ENCODE measurements at places on chromosomes 4 and X. TPM values are rescaled to one million over a fixed set of nuclear protein-coding genes. Genes with fewer than 3 reads are reported as not detected.

DNA sequence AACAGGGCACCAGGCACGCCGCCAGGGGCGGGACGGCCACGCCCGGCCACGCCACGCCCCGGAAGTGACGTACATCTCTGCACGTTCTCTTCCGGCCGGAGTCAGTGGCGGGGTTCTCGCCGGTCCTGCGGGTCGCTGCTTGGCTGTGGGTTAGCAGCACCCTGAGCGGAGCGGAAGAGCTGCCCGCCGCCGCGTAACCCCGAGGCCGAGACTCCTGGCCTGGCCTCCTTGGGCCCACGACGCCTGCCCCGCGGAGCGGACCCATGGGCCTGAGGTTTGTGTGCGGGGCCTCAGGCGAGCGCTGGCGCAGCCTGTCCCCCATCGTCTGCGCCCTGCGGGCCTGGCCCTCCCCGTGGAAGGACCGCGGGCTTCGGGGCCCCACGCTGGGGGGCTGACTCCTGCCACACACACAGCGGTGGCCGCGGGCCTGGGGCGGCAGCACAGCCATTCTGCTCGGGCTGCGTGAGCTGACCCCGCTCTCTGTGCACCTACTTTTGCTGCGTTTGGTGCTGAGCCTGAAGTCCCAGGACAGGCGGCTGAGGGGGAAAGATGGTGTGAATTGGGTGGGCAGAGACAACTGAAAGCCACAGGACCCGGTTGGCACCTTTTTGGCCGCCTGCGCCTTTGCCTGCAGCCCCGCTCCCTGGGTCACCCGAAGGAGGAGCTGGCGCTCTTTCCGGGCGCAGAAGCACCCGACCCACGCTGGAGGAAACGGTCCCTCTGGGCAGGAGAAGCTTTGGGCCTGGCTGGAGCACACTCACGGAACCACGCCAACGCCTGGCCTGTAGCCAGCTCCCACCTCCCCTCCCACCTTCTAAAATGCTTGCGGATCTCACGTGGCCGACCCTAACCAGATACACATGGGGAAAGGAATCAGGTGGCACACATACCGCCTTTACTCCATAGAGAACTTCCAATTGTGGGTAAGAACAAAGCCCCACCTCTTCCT, 28.1 kb downstream of the NOP14 start:
- peak overlapping the region; percentile 92 for H3K4me3 ChIP-seq
- H3K27me3 ChIP-seq: peaks cover 15% of the 10 kb centered on the region
- peak; percentile 93 for DNase-seq
- peaks cover 19% of the 10 kb centered on the region for H3K36me3 ChIP-seq

- no peaks in the 10 kb centered on the region for H3K36me3 ChIP-seq
- no peak overlapping the region for H3K4me3 ChIP-seq
- H3K4me1 ChIP-seq: peaks cover 3% of the 10 kb centered on the region
- no peak overlapping the region for H3K27ac ChIP-seq
- no peak for DNase-seq
These were observed 26.3 kb downstream of the PDHA1 start for GRCh38 chrX:19370061-19370460.

DNA sequence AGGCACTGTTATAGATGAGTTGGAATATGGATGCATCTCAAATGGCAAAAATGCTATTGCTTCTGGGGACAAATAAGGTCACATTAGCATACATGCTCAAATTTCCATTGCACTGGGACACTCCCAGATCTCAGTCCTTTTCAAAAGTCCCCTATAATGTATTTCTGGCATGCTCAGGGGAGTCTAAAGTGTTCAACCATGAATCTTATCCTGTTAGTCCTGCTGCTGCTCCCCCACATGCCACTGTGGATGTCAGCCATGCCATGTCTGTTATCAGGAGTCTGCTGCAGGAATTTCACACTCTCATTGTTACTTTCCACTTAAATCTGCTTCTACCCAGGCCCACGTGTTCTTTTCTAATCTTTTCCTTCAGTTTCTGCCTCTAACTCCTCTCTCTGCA, 1000.6 kb downstream of the CCSER1 start:
- no peak for DNase-seq
- no peak overlapping the region for H3K27ac ChIP-seq
- H3K36me3 ChIP-seq: no peaks in the 10 kb centered on the region

GRCh38 chrX:46547857-46548256, 2.6 kb upstream of the ZNF674 start:
- no peak overlapping the region for H3K27ac ChIP-seq
- H3K27me3 ChIP-seq: peaks cover 2% of the 10 kb centered on the region
- peaks cover 8% of the 10 kb centered on the region for H3K36me3 ChIP-seq
- H3K4me1 ChIP-seq: peaks cover 5% of the 10 kb centered on the region

DNA sequence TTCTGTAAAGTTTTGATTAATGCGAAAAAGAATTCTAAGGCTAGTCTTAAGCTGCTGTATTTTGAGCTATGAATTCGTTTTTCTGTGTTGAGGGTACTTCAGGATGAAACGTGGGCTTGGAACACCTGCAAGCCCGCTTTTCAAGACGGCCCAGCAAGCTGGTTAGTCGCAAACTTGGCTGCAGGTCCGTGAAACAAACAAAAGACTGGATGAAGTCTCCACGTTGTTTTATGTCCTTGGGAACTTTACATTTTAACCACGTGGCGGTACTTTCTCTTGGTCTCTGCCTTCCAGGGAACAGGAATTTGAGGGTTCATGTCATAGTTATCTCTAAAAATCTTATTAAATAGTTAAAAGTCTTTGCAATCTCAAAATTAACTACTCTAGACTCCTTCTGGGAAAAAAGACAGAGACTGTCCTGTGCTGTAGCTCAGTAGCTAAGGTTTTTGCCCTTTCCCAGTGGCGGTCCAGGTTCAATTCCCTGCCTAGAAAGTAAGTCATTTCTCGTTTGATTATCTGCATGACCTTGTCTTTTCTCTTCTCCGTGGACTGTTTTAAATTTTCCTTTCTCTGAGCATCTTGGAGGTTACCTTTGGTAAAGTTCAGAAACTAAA, 21.0 kb downstream of the TENM3 start:
- H3K27me3 ChIP-seq: peaks cover 2% of the 10 kb centered on the region
- H3K36me3 ChIP-seq: no peaks in the 10 kb centered on the region
- H3K4me1 ChIP-seq: no peaks in the 10 kb centered on the region
- H3K4me3 ChIP-seq: no peak overlapping the region
- no peak overlapping the region for H3K27ac ChIP-seq
- DNase-seq: no peak

DNA sequence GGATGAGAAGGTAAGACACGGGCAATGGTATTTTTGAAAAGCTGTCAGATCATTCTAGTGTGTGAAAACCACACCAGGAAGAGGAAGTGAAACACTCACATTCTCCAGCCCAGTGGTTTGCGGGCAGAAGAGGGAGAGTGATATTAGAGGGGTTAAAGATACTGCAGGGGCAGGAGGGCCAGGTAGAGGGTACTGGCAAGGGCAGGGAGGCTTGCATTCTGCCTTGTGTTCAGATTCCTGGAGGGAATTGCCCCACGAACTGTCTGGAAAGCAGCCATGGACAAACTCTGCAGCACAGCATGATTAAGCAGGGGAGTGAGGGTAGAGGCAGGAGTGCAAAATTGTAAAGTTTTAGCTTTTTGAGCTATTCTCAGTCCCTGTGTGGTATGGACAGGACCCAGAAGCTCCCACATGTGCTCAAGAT, 30.9 kb downstream of the NIPAL1 start:
- no peaks in the 10 kb centered on the region for H3K36me3 ChIP-seq
- no peak overlapping the region for H3K4me3 ChIP-seq
- DNase-seq: no peak
- H3K4me1 ChIP-seq: peaks cover 9% of the 10 kb centered on the region

DNA sequence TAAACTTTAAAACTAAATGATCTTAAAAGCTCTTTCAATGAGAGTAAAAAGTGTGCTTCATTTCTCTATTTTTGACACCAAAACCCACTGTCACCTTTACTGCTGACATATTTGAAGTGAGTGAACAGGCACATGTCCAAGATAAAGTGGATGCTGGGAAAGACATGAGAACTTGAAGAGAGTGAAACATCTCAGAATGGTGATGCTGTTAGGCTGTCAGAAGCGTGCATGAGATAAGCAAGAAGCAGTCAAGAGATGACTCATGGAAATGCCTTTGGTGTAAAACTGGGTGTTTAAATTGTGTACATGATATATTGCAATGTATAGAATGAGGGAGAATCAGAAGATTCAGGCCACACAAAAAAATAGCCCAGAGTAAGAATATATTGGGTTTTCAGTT, 21.8 kb upstream of the GBA3 start:
- H3K4me3 ChIP-seq: no peak overlapping the region
- no peak overlapping the region for H3K27ac ChIP-seq
- peaks cover 3% of the 10 kb centered on the region for H3K4me1 ChIP-seq
- no peak for DNase-seq
- H3K27me3 ChIP-seq: no peaks in the 10 kb centered on the region

DNA sequence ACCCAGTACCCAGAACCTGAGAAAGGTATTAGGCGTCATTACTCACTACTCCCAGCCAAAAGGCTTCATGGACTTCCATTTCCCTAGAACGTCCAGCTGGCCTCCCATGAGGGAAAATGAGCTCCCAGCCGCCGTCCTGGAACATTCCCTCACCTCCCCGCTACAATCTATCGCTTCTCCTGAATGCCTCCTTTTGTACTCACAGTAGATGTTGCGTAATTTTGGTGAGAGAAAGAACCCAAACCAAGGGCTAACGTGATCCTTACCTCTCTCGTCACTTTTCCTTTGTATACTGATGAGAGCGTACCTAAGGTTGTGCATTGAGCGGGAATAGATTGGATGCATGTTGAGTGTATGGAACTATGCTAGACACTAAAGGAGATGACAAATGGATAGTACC, 161.9 kb downstream of the TENM3 start:
- H3K27me3 ChIP-seq: peaks cover 6% of the 10 kb centered on the region
- DNase-seq: no peak
- no peak overlapping the region for H3K27ac ChIP-seq
- no peaks in the 10 kb centered on the region for H3K36me3 ChIP-seq
- no peaks in the 10 kb centered on the region for H3K4me1 ChIP-seq

- H3K4me1 ChIP-seq: no peaks in the 10 kb centered on the region
- H3K4me3 ChIP-seq: no peak overlapping the region
- H3K27me3 ChIP-seq: peaks cover 2% of the 10 kb centered on the region
- DNase-seq: no peak
- no peak overlapping the region for H3K27ac ChIP-seq
- H3K36me3 ChIP-seq: no peaks in the 10 kb centered on the region
These were observed 379.1 kb upstream of the SPOCK3 start for GRCh38 chr4:167613381-167613780.

- no peaks in the 10 kb centered on the region for H3K27me3 ChIP-seq
- no peaks in the 10 kb centered on the region for H3K36me3 ChIP-seq
- H3K4me3 ChIP-seq: no peak overlapping the region
- H3K27ac ChIP-seq: no peak overlapping the region
- no peak for DNase-seq
These were observed 205.0 kb downstream of the PABPC4L start for GRCh38 chr4:133996431-133997121.

DNA sequence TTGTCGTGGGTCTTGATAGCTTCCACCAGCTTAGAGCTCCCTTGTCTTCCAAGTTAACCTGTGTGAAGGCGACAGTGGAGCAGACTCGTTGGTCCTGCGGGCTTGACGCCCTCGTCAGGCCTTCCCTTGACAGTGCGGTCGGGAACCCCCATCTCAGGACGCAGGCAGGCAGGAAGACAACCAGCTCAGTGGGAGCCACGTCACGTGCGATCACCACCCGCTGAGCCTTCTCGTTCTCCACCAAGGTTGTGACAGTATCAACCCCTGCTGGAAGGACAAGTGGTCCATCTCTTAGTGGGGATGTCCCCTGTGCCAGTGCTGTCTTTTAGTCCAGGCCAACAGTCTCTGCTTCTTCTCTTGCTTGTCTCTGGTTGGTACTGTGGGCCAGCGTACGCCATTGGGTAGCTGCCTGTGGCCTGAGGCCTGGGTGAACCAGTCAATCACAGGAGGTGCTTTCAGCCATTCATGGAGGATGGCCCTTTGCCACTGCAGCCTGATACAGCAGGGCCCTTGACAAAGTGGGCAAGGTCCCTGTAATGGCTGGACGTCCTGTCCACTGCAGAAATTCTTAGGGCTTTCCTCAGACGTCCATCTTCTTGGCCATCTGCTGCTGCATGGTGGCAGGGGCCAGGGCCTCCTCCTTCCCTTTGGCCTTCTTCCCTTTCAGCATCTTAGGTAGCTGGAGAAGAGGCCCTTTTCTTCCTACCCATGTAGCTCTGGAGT, 31.4 kb downstream of the RGS12 start:
- no peak overlapping the region for H3K27ac ChIP-seq
- DNase-seq: no peak
- H3K27me3 ChIP-seq: peaks cover 8% of the 10 kb centered on the region
- no peak overlapping the region for H3K4me3 ChIP-seq
- peaks cover 31% of the 10 kb centered on the region for H3K36me3 ChIP-seq

GRCh38 chrX:2284133-2284532, 216.6 kb downstream of the DHRSX start:
- no peak overlapping the region for H3K4me3 ChIP-seq
- peaks cover 39% of the 10 kb centered on the region for H3K36me3 ChIP-seq
- H3K27me3 ChIP-seq: peaks cover 2% of the 10 kb centered on the region
- H3K4me1 ChIP-seq: no peaks in the 10 kb centered on the region
- H3K27ac ChIP-seq: no peak overlapping the region

The WAS gene
- total RNA-seq: 2.7 TPM

The N4BP2 gene
- 24.9 TPM for total RNA-seq

The AR gene
- total RNA-seq: 20.2 TPM

The LRIT3 gene
- total RNA-seq: 0.95 TPM

The UGT2B11 gene
- total RNA-seq: not detected

The FHIP1A gene
- total RNA-seq: 2.4 TPM

The NAP1L5 gene
- total RNA-seq: 4.4 TPM

The GRIA3 gene
- 0.51 TPM for total RNA-seq

The UNC5C gene
- 0.97 TPM for total RNA-seq

The GAGE2A gene
- total RNA-seq: not detected

The IL13RA2 gene
- not detected for total RNA-seq

All from endothelial cell (in vitro differentiated cells).